ENCODE measurements at places on chromosomes 6 and 20.

DNA sequence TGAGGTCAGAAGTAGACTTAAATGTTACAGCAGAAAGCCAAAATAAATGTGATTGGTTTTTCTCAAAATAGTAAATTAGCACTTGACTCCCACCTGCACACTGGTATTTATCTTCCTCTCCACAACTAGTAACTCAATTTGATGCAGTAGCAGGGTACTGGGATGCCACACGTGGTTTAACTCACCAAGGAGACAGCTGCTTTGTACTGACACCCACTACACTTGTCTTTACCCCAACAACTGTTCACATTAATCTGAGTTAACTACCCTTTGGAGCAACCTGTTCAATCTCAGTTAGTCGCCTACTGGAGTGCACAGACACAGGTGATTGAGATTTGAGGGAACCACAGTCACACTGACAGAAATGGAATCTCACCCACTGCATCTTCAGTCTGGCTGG lies 242.1 kb downstream of the PRKN start:
- DNase-seq: no peak

DNA sequence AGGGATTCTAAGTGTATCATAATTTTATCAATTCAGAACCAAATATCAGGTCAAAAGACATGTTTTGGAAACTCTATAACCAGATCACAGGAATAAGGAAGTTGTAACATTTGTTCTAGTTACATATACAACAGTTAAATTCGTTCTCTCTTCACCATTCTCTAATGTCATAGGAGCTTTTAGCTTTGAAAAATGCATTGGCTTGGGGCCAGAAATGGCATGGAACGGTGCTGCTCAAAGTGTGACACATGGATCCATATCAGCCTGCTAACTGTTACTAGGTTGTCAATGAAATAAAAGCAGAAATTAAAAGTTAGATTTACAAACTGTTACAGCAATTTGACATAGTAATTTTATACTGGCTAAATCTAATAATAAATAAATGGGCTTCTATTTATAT lies 120.3 kb downstream of the LCA5 start:
- no peak for DNase-seq

GRCh38 chr6:79186564-79186963 lies 47.9 kb downstream of the HMGN3 start:
- no peak for DNase-seq

- DNase-seq: no peak
These were observed 4.7 kb downstream of the EHMT2 start for GRCh38 chr6:31892821-31893220.

DNA sequence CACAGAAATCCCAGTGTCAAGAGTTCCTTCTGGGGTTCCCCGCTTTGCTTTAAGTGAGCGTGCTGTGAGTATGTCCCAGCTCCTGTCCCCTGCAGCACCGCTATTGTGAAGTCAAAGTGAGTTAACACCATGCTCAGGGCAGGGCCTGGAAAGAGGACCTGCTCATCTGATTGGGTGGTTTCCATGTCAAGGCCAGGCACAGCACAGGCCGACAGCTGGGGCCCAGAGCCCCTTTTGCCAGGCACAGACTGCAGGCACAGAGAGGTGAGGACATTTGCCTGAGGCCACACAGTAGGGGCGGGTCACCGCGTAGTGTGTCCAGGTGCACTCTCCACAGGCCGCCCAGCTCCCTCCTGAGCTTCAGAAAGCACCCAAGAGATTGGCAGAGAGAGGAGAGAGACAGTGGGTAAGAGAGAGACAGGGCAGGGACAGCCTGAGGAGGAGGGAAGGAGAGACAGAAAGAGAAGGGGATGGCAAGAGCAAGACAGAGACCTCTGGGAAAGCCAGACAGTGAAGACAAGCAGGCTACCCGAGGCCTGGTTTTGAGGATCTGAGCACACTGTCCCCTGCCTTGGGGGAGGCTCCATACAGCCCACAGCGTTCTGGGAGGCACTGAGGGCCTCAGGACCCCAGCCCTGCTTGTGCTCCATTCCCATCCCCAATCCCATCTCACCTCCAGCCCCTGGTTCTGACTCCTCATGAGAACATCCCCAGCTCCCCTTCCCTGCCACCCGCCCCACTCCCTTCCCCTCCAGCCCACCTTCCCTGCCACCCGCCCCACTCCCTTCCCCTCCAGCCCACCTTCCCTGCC lies 6.5 kb upstream of the BPIFB1 start:
- DNase-seq: no peak

GRCh38 chr20:63377951-63378381 lies 16.8 kb upstream of the CHRNA4 start:
- DNase-seq: no peak

DNA sequence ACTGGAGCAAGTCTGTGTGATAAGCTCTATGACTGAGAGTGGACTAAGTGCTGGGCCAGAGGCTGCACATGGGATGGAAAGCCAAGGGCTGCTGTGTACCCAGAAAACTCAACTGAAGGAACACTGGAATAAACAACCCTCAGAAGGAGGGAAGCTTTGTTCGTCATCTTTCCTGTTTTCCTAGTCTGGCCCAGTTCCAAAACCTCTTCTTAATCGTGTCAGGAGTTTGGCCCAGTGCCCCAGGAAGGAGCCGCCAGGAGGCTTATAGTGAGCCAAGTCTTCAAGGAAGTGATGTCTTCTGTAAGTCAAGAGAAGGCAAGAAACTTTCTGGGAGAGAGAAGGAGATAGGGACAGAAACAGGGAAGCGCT lies 23.3 kb upstream of the TOP1 start:
- DNase-seq: no peak
